ENCODE measurements at places on chromosomes 7 and 10.

DNA sequence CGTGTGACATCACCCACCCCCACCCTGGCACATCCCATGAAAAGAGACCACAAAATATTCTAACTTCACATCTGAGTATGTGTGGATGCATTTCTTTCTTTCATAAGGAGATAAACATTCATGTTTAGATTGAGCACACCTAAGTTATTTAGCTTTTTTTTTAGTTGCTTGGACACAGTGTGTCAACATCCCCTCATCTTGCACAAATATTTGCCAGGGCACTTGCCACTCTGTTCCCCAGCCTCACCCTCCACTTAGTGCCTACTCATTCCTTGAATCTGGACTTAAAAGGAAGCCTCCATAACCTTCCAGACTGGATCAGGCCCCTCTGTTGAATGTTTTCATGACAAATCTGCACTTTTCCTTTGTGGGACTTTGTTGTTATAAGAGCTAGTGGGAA, 338.9 kb upstream of the IGFBP3 start:
- no peak for DNase-seq

- no peak for DNase-seq
Observed at GRCh38 chr7:70775570-70776156, 356.3 kb upstream of the GALNT17 start.

GRCh38 chr10:50645236-50645635, 21.5 kb upstream of the SGMS1 start:
- DNase-seq: no peak

DNA sequence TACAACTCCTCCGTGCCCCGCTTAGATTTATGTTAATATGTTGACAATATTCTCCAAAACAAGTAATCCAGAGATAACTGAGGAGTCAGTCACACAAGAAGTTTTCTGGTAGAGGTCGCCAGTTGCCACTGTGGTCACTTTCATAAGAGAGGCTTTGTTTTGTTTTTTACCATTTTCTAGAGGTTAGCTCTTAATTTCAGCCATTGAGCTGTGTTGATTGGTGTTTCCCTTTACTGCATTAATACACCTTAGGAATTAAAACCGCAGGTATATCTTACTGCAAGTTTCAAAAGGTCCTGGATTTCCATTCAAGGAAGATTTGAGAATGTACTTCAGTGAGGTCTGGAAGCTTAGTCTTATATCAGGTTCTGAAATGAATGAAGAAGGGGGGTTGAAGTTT, 3.5 kb downstream of the BMI1 start:
- no peak for DNase-seq

- DNase-seq: no peak
Observed at GRCh38 chr7:44539669-44540506, 1.2 kb downstream of the NPC1L1 start.

DNA sequence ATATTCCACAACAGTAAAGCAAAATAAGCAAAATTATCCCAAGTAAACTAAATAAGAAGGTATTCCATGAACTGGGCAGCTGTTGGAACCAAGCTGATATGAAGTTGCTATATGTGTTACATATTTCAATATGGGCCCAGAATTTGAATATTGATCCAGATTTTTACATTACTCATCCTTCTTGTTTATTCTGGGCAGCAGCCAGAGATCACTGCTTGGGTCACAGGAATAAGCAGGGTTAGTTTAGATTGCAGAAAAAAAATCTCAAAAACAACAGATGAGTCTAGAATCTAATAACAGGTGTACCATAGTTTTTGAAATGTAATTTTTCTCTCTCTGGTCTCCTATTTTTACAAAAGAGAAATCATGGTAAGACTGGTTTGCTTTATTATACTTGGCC, 171.5 kb upstream of the NAMPT start:
- DNase-seq: no peak

DNA sequence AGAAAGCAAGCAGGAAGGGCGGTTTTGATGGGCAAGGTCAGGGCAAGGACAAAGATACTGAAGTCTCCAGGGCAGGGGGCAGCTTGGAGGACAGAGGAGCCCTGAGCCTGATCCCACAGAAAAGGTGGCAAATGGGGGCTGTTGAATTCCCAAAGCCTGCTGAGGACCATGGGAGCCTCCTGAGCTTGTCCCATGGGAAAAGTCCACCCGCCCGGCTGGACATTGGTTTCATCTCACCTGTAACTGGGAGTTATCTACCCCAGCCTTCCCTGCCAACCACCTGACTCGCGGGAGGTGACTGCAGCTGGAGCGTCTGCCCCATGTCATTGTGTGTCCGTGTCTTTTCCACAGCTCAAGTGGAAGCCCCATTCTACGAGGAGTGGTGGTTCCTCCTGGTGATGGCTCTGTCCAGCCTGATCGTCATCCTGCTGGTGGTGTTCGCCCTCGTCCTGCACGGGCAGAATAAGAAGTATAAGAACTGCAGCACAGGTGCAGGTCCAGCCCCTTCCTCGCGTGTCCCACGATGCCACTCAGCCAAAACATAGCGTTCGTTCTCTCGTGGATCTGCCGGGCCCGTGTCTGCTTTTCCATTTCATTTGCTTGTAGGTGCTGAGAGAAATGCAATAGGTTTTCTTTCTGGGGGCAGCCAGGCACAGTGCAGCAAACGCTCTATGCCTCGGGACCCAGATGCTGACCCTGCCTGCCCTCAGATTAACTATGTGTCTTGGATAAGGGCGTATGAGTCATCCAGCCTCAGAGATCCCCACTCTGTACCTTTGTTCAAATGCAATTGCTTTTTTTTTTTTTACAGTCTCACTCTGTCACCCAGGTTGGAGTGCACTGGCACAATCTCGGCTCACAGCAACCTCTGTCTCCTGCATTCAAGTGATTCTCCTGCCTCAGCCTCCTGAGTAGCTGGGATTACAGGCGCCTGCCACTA, 444.5 kb upstream of the FOXK1 start:
- no peak for DNase-seq

DNA sequence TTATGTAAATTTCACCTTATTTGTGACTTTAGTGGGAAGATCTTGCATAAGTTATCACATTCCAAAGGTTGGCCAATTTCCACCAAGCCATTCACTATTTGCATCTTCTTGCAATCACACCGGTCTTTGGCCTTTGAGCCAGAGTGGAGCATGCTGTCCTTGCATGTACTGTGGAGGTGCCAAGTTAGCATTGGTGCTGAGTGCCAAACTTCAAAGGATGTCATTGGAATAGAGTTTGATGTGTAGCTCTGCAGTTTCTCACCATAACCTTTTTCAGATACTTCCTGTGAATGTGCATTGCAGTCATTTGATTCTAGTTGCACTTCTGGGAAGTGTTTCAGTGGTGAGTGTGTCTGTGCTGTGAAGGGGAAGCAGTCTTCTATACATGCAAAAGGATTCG, 620.6 kb downstream of the SUGCT start:
- no peak for DNase-seq

DNA sequence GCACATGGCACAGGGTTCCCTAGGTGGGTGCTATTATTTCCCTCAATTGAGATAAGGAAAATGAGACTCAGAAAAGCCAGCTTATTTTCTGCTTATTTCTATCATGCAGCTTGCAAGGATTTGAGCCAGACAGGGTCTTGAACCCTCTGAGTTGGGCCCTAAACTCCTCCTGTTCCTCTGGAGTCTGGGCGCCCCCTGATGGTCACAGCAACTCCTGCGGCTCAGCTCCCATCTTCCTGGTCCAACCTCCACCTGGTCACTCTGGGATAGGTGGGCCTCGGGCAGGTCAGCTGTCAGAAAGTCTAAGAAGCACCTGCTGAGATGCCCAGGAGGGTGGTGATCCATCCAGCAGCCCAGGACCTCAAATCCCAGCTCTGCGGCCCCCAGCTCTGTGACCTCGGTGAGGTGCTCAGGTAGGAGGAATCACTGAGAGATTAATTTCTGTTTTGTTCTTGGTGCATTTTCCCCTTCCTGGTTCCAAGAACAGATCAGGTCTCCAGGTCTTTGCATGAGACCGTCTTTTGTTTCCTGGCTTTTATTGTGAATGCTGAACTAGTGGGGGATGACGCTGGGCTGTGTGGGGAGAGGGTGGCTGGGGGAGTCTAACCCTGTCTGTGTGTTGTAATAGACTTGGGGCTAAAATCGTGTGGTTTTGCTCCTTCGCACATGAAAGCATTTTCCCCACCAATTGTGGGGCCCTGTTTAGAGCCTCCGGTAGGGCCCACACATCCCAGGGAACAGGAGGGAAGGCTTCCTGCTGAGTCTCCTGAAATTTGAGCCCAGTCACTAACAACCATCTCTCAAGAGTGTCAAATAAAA, 32.8 kb downstream of the TMEM130 start:
- no peak for DNase-seq

- no peak for DNase-seq
Observed at GRCh38 chr10:74930965-74931364, 104.6 kb downstream of the KAT6B start.

Measured in skin of body (tissue), 3 donors.